Caco-2 (cell line): ENCODE measurements at places on chromosomes 2 and 18. TPM values are rescaled to one million over a fixed set of nuclear protein-coding genes. Genes with fewer than 3 reads are reported as not detected.

GRCh38 chr18:43195421-43195820 lies 79.9 kb upstream of the RIT2 start:
- no peak for DNase-seq
- H3K27me3 ChIP-seq = no peaks in the 10 kb centered on the region
- H3K36me3 ChIP-seq = no peaks in the 10 kb centered on the region

- H3K27me3 ChIP-seq = no peaks in the 10 kb centered on the region
- no peaks in the 10 kb centered on the region for H3K4me1 ChIP-seq
- no peak overlapping the region for H3K4me3 ChIP-seq
- H3K36me3 ChIP-seq = no peaks in the 10 kb centered on the region
- DNase-seq = no peak
- no peak overlapping the region for H3K27ac ChIP-seq
Measured at GRCh38 chr18:54149078-54149697, 75.3 kb downstream of the MBD2 start.

DNA sequence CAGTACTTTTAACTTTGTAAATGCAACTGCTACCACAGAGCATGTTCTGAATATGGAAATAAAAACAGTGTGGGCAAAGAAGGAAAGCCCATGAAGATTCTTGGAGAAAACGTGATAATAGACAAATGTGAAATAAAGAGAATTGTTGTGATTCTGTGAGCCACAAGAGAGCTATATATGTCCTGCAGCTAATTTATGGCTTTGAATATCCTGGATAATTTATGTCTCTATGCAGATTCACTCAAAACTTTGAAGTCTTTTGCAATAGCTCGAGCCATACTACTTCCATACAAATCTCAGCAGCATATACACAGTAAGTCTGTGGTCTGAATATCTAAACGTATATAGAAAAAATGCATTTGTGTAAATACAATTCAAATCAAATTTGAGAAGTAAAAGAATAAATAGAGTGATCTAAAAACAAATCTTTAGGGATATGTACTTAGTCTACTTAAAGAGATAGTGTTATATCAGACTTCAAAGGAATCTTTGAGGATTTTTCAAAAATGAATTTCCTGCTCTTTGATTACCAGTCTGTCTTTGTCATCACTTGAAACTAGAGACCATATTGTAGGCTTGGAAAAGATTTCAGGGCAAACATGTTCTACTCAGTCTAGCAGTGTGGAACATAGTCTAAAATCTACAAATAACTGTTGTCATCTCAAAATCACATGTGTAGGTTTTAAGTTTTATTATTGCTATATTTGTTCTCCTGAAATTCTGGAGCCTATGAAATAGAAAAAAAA lies 107.1 kb downstream of the CSRNP3 start:
- H3K36me3 ChIP-seq = no peaks in the 10 kb centered on the region
- H3K27me3 ChIP-seq = no peaks in the 10 kb centered on the region
- DNase-seq = no peak
- no peak overlapping the region for H3K4me3 ChIP-seq
- no peak overlapping the region for H3K27ac ChIP-seq

- no peak for DNase-seq
- H3K4me3 ChIP-seq = no peak overlapping the region
- no peak overlapping the region for H3K27ac ChIP-seq
- no peaks in the 10 kb centered on the region for H3K27me3 ChIP-seq
Measured at GRCh38 chr2:166144071-166144470, 16.3 kb upstream of the SCN1A start.

GRCh38 chr2:104766683-104767082 lies 87.2 kb upstream of the POU3F3 start:
- H3K27me3 ChIP-seq = no peaks in the 10 kb centered on the region
- H3K4me1 ChIP-seq = no peaks in the 10 kb centered on the region
- no peak overlapping the region for H3K27ac ChIP-seq

DNA sequence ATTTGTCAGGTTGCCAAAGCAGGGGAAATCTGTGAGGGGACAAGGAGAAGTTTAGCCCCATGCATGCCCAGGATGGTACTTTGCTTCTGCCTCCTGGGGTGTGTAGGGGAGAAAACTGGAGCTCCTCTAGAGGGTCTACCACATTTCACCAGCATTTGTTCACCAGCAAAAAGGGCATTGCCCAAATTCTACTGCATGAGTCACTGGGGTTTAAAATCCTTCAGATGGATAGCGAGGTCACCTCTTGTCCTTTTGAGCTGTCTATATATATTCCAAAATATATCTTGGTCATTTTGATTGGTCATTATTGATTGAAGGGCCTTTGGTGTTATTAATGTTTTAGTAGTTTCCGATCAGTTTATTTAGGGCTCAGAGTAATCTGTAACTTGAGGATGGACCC lies 18.7 kb downstream of the FHOD3 start:
- H3K4me3 ChIP-seq = no peak overlapping the region
- no peaks in the 10 kb centered on the region for H3K4me1 ChIP-seq
- no peaks in the 10 kb centered on the region for H3K27me3 ChIP-seq
- H3K27ac ChIP-seq = no peak overlapping the region
- no peak for DNase-seq
- H3K36me3 ChIP-seq = no peaks in the 10 kb centered on the region

- no peak overlapping the region for H3K27ac ChIP-seq
- H3K4me1 ChIP-seq = no peaks in the 10 kb centered on the region
- H3K36me3 ChIP-seq = no peaks in the 10 kb centered on the region
- DNase-seq = no peak
- H3K4me3 ChIP-seq = no peak overlapping the region
Measured at GRCh38 chr2:240310645-240311044, 124.8 kb upstream of the GPC1 start.

KCNIP3 gene
- not detected in 2 replicates for total RNA-seq

TSPYL6 gene
- total RNA-seq = not detected in 2 replicates
